NCI-H510A (cell line): ENCODE measurements at places on chromosomes 7 and 10.

GRCh38 chr10:66329147-66329546 is 596.7 kb upstream of the LRRTM3 start:
- no peak for DNase-seq

DNA sequence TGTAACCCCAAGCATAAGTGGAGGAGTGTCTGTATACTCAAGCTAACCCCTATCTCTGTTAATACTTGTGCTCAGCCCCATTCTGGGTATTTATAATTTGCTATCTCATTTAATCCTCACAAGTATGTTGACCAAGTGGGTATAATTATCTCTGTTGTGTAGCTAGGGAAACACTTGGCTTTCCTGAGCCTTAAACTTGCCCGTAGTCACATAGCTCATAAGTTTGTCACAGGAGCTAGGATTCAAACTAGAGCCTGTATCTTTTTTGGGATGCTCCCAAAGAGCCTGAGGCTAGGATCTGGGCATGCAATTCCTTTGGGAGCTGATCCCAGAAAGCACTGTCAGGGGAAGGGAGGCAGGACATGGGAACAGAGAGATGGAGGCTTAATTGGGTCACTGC is 377.4 kb downstream of the GALNT17 start:
- no peak for DNase-seq

- DNase-seq = no peak
Observed at GRCh38 chr7:111990643-111991042, 215.6 kb downstream of the DOCK4 start.

- no peak for DNase-seq
Observed at GRCh38 chr10:43086321-43086942, 9.6 kb downstream of the RET start.

GRCh38 chr10:110774069-110775019 is 97.4 kb upstream of the PDCD4 start:
- DNase-seq = no peak

DNA sequence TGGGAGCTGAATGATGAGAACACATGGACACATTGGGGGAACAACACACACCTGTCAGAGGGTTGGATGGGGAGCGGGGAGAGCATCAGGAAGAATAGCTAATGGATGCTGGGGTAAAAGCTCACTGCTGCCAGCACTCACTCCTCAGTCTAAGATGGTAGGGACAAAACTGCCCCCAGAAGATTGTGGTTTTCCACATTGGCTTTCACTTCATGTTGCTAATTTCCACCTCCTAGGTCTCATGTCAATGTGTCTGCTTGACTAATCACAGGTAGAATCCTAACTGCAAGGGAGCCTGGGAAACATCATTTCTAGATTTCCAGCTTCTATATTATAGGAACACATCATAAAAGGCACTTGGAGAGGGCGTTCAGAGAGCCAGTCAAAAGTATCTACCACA is 22.6 kb downstream of the APBB1IP start:
- no peak for DNase-seq

- DNase-seq = no peak
Observed at GRCh38 chr10:129140921-129141885, 325.8 kb upstream of the MGMT start.
